ENCODE measurements at places on chromosomes 16 and 17. TPM values are rescaled to one million over a fixed set of nuclear protein-coding genes. Genes with fewer than 3 reads are reported as not detected.

KRTAP4-9 gene
- not detected for total RNA-seq

PROCA1 gene
- total RNA-seq = 0.78 TPM

ADCY9 gene
- total RNA-seq = 37.0 TPM

CACNG3 gene
- total RNA-seq = not detected

KCNAB3 gene
- 0.52 TPM for total RNA-seq

HOXB4 gene
- total RNA-seq = not detected

CEP112 gene
- total RNA-seq = 15.1 TPM

THOC6 gene
- 20.3 TPM for total RNA-seq

IRX5 gene
- total RNA-seq = 10.3 TPM

ADPRM gene
- total RNA-seq = 14.3 TPM

Data from articular chondrocyte of knee joint (primary cell).